HS-5 (cell line): ENCODE measurements at places on chromosomes 1 and 21.

DNA sequence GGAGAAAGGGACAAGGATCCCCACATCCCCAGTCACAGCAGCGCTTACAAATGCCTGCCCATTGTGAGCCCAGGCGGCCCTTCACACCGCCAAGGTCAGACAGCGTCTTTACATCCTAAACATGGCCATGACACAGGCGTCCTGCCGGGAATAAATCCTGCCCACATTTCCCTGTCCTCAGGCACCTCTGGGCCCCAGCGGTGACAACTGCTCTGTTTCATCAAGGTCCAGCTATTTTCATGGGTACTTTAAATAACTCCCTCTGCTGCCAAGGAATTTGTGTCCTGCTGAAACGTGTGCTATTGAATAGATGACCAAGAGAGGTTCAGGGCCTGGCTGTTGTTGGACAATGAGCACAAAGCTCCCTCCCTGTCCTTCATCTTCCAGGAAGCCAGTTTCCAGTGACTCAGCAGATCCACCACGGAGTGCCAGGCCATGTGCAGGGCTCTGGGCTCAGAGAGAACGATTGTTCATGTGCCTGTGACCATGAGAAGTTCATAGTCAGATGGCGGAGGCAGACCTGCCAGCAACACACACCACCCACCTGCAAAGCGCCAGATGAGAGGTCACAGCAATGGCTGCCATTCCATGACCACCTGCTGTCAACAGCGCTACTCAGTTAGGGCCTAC is 195.8 kb downstream of the MATN1 start:
- DNase-seq, result no peak

DNA sequence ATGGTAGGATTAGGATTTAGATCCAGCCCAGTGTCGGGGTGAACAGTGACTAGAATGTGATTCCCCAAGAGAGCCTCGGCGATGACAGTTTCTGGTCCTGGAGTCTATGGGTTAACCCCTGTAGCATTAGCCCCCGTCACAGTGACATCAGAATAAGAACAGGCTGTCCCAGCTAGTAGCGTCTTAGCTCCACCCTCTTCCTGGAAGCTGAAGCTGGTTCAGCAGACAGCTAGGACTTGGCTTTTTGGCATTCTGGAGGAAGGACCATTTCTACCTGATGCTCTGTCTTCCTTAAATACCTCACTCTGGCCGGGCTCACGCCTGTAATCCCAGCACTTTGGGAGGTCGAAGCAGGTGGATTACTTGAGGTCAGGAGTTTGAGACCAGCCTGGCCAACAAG is 5.0 kb downstream of the NDUFS2 start:
- DNase-seq, result no peak

DNA sequence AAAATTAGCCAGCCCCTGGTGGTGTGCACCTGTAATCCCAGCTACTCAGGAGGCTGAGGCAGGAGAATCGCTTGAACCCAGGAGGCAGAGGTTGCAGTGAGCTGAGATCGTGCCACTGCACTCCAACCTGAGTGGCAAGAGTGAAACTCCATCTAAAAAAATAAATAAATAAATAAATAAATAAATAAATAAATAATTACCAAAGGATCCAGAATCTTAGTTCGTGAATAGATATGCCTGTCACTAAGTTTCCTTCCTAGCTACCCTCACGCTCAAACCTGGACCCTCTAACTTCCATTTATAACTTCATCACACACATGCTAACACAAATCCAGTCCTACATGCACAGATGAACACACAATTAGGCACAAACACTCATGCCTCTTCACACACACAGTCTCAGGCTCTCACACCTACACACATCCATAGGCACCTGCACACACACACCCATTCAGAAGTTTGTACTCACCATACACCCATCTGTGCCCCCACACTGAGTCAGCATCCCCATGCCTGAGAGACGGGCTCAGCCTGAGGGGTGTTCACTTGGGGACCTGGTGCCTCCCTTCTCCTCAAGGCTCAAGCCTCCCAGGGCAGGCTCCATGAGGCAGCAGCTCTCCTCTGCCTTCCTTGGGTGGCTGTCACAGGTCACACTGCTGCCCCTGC is 61.5 kb downstream of the LACTBL1 start:
- DNase-seq, result no peak

GRCh38 chr1:115198938-115199337 is 109.6 kb upstream of the TSPAN2 start:
- no peak for DNase-seq

DNA sequence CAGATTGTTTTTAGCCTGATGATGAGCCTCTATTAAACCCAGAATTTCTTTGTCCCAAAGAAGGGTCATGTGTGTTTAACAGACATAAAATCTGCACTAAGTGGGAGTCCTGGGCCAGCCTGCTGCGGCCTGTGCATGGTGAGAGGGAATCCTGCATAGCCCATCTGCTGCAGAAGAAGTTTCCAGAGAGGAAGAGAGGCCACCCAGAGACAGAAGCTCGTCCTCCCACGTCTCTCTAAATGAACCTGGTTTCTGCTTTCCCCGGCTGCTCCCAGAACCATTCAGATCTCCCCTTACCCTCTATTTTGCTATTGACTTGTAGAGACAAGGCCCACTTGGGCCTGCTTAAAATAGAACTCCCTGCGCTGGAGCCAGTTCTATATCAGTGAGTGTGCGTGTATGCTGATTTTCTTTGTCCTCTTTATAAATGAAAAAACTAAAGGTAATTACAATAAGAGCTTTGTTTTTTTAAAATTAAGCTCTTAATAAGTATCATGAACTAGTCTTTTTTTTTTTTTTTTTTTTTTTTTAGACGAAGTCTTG is 142.8 kb upstream of the RAB4A start:
- no peak for DNase-seq

GRCh38 chr1:200642481-200642880 is 21.9 kb upstream of the KIF14 start:
- DNase-seq, result no peak

DNA sequence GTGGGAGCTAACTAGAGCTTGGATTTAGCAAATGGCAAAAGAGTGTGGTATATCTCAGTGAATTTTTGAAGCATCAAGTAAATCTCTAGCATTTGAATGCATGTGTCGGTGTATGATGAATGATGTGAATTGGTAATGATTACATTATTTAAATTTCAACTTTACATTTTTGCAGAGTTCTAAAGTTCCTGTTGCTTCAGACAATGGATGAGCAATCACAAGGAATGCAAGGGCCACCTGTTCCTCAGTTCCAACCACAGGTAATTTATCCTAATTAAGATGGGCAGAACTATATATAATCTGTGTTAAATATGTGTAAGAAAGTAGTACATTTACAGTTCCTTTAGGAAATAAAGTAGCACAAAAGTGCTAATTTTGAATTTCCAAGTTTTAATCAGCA is 75.6 kb downstream of the NEK7 start:
- DNase-seq, result no peak

GRCh38 chr21:43637530-43638158 is 21.6 kb downstream of the HSF2BP start:
- no peak for DNase-seq

- DNase-seq, result no peak
Observed at GRCh38 chr1:164630626-164631396, 71.8 kb downstream of the PBX1 start.

GRCh38 chr1:100306735-100307313 is 40.8 kb downstream of the RTCA start:
- DNase-seq, result no peak

DNA sequence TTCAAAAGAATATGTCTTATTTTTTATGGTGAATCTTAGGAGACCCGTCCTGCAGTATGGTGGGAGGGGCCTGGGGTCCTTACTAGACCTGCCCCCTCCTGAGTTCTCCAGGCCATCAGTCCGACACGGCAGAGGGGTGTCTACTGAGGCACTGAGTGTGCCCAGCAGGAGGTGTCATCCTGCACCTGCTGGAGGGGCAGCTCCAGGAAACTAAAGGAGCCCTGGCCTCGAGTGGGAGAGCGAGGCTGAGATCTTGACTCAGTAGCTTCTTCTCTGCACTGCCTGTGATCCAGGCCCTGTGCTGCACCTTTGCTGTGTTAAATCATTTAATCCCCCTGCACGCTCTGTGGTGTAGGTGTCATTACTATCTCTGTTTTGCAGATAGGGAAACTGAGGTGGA is 587.7 kb downstream of the PTPRU start:
- DNase-seq, result no peak

DNA sequence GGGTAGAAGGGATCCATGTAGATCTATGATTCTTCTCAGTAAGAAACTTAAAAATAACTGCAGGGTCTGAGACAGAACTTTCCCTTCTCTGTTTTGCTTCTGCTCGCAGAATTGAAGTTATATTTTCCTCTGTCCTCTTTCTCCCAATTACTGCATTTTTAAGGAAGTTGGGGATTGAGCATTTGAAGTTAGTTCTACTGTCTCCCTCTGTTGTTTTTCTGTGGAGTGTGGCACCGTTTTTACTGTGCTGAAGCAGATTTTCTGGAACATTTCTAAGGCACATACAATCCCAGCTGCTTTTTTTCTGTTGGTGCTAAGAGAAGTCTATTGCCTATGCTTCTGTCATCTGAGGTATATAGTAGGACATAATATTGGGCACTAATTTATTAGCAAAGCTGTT is 43.3 kb downstream of the RASAL2 start:
- DNase-seq, result no peak

GRCh38 chr1:193309936-193310475 is 123.6 kb upstream of the B3GALT2 start:
- DNase-seq, result no peak

- DNase-seq, result no peak
Observed at GRCh38 chr1:96233422-96233821, 488.2 kb upstream of the PTBP2 start.

- DNase-seq, result peak; percentile 75
Observed at GRCh38 chr1:107142140-107142542, 1.3 kb downstream of the NTNG1 start.

DNA sequence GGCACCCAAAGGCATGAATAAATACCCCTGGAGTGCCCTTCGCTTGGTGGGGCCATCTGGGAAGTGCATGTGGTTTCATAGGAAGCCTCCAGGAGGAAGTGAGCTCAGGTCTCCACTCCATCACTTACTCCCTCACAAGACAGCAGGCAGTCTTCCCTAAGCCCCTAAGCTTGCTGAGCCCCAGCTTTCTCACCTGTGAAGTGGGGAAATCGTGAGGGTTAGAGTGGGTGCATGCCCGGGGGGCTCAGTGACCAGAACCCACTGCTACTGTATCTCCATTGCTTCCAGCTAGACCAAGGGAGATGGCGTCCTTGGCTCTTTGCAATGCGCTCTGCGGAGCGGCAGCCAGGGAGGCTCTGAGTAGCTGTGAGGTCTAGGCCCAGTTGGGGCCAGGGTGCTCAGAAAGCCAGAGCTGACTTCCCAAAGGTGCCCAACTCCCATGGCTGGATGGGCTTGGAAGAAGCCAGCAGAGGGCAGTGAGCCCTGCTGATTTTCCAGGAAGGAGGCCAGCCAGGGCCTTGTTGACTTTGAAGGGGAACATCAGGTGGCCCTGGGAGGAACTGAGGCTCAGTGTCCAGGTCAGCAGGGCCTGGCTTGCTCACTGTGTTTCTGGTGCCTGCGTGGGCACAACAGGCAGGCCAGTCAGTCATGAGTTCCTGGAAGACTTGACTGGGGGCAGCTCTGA is 27.3 kb downstream of the CDCP2 start:
- no peak for DNase-seq

DNA sequence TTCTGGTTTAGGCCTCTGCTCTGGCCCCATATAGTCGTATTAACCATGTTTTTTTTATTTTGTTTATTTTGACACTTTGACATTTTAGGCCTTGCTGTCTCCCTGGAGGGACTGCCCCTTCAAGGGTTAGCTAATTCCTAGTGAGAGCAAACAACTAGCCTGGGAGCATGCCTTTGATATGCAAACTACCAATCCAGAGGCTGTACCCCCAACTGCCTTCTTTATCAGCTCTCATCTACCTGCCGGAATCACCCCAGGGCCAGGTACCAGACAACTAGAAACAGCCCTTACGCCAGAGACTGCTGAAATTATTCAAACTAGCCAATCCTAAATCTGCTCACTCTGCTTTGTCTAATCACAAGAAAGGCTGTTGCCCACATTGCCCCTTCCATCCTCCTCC is 13.0 kb upstream of the ST6GALNAC5 start:
- no peak for DNase-seq

GRCh38 chr1:5991381-5992025 is 722 bp downstream of the NPHP4 start:
- no peak for DNase-seq

GRCh38 chr21:28066596-28067387 is 925.9 kb downstream of the LTN1 start:
- DNase-seq, result no peak

DNA sequence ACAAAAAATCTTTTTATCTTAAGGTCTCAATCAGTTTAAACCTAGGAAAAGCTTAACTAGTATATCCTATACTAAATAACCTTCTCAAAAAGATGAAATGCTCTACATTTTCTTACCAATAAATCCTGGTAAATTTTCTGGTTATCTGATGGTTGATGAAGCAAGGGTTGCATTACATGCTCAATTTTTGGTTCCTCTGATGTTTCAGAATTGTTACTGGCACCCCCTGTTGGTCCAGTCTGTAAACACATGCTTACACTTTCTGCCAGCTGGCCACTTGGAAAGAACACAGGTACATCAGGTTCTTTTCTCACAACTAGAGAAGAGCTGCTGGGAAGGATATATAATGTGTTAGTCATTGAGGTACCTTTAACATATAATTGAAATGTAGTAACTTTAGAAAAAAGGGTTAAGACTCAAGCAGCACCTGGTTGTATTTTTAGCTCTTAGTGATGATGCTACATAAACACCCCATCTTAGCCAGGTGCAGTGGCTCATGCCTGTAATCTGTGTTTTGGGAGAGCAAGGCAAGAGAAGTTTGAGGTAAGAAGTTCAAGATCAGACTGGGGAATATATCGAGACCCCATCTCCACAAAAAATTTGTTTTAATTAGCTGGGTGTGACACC is 30.9 kb upstream of the TAL1 start:
- no peak for DNase-seq

- no peak for DNase-seq
Observed at GRCh38 chr1:66327588-66327987, 206.4 kb upstream of the SGIP1 start.

DNA sequence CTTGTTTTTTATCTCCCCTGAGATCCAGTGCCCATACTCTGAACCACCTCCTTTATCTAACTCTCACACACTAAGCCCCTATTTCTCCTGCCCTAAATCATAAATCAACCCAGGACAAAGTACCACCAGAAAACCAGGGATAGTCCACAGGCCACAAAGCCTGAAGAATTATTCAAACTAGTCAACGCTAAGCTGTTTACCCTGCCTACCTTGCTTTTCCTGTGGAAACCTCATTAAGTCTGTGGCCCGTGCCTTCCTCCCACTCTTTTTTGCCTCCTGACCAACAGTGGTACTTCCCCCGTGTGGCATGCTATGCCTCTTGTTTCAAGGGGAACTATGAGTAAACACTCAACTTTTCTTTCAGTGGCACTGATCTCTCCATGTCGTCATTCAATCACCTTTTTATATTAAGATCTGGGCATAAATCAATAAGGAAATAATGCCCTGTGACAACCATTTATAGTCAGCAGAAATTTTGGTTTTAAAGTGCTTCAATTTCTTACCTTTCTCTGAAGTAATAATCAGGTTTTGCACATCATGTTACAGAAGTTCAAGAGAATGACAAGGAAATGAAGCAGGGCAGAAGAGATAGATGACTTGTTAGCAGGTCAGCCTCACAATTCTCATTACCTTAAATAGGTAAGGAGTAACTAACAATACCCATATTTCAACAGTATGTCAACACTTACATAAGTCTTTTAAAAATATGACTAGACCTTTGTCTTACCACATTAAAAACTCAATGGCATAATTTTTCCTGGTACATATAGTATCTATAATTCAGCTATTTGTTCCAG is 32.1 kb downstream of the EYA3 start:
- no peak for DNase-seq

GRCh38 chr1:58780836-58781452 is 2.9 kb downstream of the JUN start:
- no peak for DNase-seq

- no peak for DNase-seq
Observed at GRCh38 chr1:40820911-40821693, 37.5 kb downstream of the KCNQ4 start.
